ENCODE measurements at places on chromosomes 1 and 21.

DNA sequence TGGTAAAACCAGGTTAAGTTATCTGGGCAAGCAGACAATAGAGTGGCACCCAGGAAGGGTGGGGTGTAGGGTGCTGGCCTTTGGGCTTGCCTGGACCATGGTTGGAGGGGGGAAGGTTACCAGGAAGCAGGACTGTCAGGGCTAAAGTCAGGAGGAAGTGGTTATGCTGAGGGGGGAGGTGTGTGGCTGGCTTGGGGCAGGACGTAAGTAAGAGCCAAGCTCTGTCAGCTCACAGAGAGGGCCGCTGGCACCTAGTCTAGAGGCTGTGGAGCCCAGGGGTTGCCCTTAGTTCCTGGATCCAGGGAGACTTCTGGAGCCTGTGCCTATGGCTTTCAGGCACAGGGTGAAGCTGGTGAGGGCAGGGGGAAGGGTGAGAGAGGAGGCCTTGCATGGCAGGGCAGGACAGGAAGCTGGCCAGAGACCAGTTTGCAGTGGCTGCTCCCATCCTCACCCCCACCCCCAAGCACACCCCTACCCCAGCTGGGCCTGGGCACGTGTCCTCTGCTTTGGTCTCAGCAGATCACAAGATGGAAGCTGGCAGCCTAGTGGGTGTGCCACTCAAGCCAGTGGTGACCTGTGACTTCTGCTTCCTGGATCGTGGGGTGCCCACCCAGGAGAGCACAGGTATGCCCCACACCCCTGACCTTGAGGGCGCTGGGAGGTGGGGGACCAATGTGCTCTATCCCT, 20.5 kb upstream of the SMYD3 start:
- DNase-seq = peak; percentile 47

- no peak for DNase-seq
Observed at GRCh38 chr1:185351734-185352466, 34.9 kb upstream of the IVNS1ABP start.

DNA sequence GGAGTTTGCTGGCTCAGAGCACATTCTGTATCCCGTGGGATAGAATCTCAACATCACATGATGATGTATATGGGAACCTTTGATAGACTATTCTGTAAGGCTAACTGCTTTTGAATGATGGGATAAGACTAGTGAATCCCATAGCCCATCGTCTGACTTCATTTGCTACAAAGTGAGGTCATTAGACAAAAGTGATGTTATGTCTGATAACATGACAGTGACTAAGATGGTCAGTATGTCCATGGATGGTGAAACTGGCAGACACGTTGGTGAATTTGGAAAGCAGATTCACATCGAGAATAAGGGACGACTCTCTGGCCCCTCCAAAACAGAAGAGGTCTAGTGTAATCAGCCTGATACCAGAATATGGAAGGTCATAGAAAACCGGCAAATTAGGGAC, 108.4 kb downstream of the HHAT start:
- DNase-seq = no peak

DNA sequence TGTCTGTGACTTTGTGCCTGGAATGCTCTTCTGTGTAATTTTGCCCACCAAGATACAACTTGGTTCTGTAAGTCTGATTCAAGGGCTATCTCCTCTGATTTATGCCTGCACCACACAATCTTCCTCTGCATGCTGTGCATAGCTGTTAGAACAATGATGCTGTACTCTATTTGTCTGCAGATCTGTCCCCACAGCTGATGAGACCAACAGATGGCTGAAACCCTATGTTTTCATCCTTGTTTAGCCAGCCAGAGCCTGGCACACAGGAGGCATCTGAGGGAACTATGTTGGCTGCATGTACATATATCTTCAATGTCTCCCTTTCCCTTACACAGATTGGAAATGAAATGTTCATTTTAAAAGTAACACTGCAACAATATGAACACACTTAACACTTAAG, 58.0 kb upstream of the ABCA4 start:
- DNase-seq = no peak

GRCh38 chr1:237760951-237761350, 129.8 kb downstream of the ZP4 start:
- no peak for DNase-seq

DNA sequence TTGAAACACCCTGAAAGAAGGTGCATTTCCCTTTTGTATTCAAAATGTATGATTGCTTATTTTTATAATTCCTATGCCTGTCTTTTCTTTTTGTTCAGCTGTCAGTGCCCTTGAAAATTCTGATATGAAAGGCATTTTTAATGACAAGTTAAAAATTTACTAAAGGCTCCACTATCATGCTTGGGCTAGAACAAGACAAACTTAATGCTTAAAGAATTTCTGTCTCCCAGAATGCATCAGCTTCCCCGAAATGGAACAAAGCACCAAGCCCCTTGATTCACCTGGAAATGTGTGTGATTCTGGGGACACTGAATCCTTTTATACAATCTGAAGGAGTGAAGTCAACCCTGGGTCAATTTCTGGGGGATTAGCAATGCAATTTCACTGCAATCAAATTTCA, 457.5 kb downstream of the LMO4 start:
- no peak for DNase-seq

DNA sequence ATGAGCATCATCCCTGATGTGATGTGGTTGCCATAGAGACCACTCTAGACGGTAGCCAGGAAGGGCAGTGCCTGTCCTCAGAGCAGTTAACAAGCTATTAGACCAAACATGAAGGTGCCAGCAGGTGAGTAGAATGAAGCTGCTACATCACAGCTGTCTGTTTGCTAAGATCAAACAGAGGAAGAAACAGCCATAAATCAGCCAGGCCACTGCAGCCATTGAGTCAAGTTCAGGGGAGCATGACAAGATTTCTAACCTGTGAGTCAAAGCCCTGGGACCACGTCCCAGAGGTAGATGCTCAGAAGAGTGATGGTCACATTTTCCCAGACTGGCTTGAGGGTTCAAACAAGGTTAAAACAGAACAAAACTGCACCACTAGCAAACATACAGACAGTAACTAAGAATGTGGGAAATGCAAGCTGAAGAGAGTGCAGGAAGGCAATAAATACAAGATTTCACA, 450.6 kb upstream of the DAB1 start:
- DNase-seq = no peak

Data from CMK (cell line).